ENCODE measurements at places on chromosomes 7 and 10.

GRCh38 chr7:18948521-18948920 is 168.9 kb downstream of the TWIST1 start:
- DNase-seq: no peak

DNA sequence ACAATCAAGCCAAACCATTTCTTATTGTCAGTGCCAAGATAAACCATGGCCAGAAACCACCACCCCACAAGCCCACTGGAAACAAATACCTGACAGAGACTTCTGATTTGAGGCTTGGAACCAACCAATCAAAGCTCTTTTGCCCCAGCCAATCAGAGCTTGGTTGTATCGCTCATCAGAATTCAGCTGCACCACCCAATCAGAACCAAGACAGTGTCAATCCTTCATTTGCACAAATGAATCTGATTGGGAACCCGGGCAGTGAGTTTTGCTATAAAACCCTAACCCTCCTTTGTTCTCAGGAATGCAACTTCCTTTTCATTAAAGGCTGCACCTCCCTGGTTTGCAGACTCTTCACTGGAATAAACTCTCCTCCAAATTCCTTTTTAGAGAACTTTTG is 87.4 kb downstream of the ELAPOR2 start:
- DNase-seq: no peak

DNA sequence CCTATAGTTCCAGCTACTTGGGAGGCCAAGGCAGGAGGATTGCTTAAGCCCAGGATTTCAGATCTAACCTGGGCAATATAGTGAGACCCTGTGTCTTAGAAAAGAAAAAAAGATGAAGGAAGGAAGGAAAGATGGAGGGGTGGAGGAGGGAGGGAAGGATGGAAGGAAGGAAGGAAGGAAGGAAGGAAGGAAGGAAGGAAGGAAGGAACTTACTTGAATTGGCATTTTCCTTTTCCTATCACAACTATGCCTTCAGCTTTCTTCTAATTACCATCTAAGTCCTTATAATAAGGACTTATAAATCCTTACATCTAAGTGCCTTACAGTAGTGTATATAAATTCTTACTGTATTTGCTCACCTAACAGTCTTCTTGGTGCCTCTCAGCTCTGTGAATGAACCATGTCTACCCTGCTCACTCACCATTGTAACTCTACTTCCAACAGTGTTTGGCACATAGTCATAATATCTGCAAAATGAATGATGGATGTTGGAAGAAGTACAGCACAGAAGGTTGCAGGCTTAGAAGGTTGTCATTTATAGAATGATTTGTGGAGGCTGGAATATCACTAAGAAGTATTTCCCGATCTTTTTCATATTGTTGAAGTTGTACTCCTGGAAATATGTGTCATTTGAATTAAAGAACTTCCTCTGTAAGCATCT is 125.5 kb downstream of the KIAA1217 start:
- no peak for DNase-seq

- DNase-seq: no peak
Measured at GRCh38 chr10:101773923-101774588, 1.9 kb downstream of the FGF8 start.

GRCh38 chr10:114708717-114709335 is 50.8 kb upstream of the ABLIM1 start:
- no peak for DNase-seq

DNA sequence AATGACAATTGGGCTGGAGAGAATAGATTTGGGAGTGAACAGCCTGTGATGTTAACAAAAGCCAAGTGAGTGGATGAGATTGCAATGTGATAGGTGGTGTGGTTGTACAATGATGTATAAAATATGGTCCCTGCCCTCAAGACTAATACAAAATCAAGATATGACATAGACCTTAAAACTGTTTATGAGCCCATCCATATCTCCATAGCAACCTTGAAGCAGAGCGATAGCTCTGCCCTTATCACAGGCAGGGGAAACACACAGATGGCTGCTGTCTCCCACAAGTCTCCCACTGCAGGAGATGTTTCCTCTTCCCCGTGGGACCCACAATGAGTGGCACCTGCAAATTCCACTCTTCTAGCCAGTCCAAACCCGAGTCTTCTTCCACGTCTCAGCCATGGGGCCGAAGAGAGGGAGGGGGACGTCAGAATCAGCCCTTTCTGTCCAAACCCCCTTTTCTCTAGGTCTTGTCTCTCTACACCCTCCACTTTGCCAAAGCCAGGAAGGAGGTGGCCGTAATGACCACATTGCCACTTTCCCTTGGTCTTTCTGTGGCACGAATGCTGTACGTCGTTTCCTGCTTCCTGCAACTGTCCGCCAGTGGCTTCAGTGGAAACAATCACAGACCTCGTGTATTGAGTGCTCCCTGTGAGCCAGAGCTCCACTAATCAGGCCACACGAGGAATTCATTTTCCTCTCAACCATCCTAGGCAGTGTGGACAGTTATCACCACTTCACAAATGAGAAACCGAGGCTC is 7.5 kb upstream of the TBXAS1 start:
- DNase-seq: no peak

GRCh38 chr10:87913156-87913921 is 49.9 kb downstream of the PTEN start:
- no peak for DNase-seq

DNA sequence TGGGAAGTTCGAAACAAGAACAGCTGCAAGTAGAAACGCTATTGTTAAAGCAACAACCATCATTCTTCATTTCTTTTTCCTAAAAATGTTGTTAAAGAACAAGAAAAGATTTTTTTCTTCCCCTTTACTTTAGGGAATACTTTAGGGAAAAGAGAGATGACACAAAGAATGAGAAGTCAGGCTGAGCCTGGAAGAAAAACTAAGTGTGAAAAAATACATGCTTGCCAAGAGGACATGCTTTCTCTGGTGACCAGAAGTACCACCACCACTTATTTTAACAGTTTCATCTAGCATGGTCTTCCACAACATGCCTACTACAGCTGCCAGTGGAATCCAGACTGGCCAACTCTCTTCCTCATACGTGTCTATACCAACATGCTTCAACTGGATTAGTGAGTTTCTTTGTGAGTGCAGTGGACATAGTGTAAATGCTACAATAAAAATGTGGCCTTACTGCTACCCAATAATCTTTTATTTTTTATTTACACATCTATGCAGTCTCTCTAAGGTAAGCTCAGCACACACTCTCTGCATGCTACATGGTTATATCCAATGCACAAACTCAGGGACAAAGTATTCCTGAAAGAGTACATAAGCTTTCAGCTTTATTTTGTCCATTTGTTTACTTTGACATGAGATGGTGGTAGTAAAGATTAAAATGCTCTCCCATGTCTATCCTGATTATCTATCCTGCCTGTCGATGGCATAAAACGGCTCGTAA is 196.2 kb downstream of the TAX1BP1 start:
- DNase-seq: no peak

- no peak for DNase-seq
Measured at GRCh38 chr10:22607261-22607660, 107.1 kb downstream of the PIP4K2A start.

- DNase-seq: no peak
Measured at GRCh38 chr7:107744345-107744750, 406 bp downstream of the CBLL1 start.

DNA sequence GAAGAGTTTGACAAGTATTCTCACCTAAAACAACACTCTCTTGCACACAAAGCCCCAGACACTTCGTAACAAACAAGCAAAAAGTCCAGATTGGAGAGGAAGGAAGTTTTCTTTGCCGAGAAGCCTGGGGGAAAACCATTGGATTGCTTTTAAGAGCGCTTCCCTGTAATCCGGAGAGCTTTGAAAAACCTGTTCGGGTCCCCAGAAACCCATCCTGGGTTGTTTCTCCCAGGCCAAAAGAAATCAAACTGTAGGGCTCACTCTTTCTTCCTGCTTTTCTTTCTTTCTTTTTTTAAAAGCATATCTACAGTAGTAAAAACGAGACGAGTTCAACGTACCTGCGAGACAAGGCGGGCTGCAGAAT is 655 bp downstream of the SP8 start:
- DNase-seq: no peak

DNA sequence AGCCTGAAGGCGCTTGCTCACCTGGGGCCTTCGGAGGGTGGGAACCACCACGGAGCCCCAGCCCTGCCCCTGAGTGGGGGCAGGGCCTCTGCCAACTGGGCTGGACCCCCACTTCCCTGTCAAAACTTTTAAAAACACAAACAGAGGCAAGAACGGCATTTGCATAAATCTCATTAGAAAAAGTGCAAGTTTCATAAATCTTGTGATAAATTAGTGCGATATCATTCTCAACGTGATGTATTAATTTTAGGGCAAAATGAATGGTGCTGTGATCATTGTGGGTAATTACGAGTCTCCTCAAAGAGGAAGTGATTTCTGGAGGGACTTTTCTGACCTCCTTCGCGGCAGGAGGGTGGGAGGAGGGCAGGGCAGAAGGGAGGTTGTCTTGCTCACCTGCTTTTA is 98.3 kb downstream of the CDH23 start:
- no peak for DNase-seq

GRCh38 chr7:30437823-30438574 is 40.6 kb downstream of the NOD1 start:
- DNase-seq: no peak

DNA sequence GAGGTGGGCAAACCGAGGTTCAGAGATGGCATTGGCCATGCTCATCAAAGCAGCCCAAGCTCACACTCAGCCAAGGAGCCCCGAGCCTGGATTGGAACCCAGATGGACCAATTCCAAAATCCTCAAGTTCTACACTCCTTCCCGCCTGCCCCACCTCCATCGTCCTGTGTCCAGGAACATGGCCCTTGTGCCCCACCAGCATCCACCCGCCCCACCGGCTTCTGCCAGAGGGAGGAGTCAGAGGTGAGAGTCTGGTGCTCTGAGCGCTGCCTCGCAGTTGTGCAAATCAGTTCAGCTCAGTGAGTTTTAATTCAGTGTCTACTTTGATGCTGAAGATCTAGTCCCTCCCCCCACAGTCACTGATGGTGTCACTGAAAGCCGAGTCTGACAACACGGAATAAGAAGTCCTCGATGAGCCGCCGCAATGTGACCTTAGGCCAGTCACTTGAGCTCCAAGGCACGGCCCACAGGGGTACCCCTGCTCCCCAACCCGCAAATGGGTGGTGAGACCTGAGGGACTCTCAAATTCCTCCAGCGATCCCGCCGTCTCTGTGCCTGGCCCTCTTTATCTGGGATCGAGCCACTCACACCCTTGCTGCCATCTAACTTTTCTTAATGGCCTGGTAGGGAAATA is 26.3 kb downstream of the PRKAG2 start:
- DNase-seq: no peak

- no peak for DNase-seq
Measured at GRCh38 chr10:62457598-62457997, 83.4 kb downstream of the ZNF365 start.
